ENCODE measurements at places on chromosomes 5 and 9. TPM values are rescaled to one million over a fixed set of nuclear protein-coding genes. Genes with fewer than 3 reads are reported as not detected.

DNA sequence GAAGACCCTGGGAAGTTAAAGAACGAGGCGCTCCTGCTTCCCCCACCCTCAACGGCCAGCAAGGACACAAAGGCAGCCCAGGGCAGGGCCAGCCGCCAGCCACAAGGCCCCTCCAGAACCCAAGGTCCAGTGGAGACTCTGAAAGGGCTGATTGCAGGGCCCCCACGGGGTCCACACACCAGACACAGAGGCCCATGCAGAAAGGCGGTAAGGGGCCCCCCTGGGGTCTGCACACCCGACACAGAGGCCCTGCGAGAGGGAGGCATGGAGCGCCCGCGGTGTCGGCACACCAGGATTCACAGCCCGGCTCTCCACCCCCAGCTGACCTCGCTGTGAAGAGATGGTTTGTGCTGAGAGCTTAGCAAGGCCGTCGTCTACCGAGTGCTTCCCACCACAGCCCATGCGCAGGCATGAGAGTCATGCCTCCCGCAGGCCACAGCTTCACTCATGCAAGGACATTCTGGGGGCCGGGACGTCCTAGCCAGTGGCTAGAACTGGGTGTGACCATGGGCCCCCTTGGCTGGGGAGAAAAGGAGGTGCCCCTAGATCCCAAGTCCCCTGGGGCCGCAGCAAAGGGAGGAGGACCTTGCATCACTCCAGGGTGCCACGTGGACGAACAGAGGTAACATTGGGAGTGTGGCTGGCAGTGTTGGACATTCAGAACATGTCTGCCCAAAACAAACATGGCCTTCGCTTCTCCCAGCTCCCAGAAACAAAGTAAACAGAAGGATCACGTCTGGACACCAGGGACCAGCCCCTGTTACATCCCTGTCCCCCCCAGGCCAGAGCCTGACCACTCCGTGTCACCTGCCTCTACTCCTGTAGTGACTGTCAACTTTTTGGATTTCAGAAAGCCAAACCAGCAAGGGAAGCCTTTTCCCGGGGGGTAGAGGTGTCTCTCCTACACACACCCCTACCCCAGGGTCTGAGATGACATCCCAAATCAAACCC lies 9.8 kb downstream of the BRD3 start:
- DNase-seq = no peak

Gene GPR151
- total RNA-seq = not detected

DNA sequence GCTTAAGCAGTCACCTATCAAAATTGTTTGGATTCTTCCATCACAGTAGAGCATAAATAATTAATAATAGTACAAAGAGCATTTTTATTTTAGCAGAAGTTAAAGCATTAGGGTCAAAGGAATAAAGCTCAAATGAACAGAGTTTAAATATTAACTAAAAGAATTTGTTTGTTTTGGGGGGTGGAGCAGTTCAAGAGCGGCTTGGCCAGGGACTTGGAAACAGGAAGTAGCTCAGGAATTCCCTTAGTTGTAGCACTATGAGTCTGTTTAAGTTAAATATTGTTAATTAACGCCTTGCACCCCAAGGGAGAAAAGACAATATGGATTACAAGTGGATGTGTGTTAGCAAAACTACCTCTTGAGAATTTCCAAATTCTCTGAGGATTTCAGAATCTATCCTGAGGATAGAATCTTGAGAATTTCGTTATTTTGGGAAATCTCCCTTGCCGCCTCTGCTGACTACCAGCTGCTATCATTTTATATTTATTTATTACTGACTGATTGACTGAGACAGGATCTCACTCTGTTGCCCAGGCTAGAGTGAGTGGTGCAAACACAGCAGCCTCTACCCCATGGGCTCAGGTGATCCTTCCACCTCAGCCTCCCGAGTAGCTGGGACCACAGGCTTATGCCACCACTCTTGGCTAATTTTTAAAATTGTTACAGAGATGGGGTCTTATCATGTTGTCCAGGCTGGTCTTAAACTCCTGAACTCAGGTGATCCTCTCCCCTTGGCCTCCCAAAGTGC lies 96.7 kb upstream of the CHD1 start:
- DNase-seq = no peak

Gene CCNG1
- total RNA-seq = 76.0 TPM

GRCh38 chr5:138651767-138652117 lies 76.5 kb upstream of the HSPA9 start:
- no peak for DNase-seq

Gene SLC27A6
- total RNA-seq = 0.61 TPM

DNA sequence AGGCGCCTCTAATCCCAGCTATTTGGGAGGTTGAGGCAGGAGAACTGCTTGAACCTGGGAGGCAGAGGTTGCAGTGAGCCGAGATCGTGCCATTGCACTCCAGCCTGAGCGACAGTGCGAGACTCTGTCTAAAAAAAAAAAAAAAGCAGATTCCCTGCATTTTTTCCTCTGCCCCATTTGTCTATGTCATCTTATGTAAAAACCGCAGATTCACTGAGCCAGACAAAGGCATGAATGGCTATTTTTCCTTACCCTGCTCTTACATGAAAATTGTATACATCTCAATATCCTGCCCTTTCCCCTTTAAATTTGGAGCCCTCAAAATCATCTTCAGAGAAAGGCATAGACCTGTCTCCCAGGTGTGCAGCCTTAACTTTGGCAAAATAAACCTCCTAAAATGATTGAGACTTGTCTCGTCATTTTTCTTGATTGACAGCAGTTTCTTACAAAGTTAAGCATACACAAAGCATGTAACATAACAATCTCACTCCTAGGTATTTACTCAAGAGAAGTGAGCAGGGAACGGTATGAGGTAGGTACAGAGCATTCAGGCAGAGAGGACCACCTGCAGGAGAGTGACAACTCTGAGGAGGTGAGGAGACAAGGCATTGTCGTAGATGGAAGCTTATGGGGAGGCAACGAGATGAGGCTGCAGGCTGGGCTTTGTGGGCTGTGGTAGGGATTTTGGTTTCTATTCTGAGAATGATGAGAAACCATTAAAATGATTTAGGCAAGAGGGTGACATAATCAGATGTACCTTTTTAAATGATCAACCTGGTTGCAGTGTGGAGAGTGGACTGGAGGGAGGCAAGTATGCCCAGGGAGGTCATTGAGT lies 65.7 kb upstream of the IL6ST start:
- DNase-seq = no peak

DNA sequence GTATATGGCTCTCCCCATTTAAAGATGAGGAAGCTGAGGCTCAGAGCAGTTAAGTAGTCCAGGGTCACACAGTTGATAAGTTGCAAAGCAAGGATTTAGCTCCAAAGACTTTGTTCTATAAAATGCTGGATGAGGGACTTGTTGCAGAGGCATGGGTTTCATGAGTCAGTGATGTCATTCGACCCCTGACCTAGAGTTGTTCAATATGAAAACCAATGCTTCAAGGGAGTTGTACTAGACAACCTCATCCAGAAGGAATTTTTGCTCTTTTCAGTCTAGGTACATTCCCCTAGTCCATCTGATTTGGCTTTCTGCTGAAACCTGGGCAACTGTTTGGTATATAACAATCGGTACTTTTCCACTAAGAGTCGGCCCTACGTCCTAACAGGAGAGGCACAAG lies 550.4 kb downstream of the EBF1 start:
- DNase-seq = no peak

Gene PALM2AKAP2
- total RNA-seq = 24.4 TPM

DNA sequence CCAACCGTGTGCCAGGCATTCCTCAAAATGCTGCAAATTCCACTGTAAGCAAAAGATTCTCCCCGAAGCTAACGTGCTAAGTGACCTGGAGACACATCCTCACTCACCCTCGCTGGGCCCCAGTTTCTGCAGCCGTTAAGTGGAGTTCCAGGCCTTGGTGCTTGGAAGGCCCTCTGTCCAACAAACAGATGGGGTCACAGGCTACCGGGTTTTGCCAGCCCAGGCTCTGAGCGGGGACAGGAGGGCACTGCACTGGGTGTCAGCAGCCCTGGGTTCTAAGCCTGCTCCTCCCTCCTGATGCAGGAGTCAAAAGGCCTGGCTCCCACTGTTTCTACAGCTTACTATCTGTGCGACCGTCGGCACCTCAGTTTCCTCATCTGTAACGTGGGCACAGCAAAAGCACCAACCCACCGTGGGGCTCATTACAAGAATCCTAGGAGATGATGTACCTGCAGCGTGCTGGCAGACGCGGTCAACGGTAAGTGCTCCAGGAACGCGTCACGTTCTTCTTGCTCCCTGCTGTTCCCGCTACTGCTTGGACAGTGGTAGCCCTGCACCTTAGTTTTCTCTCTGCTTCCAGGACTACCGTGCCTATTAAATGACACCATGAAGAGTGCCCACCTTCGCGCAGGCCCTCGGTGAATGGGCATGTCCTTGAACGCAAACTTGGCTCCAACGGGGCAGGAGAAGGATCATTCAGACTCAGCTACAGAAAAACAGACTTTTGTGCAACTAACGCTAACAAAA lies 84.8 kb downstream of the ADAMTS2 start:
- no peak for DNase-seq

- no peak for DNase-seq
Observed at GRCh38 chr9:88219601-88220000, 81.3 kb upstream of the SPATA31C2 start.

DNA sequence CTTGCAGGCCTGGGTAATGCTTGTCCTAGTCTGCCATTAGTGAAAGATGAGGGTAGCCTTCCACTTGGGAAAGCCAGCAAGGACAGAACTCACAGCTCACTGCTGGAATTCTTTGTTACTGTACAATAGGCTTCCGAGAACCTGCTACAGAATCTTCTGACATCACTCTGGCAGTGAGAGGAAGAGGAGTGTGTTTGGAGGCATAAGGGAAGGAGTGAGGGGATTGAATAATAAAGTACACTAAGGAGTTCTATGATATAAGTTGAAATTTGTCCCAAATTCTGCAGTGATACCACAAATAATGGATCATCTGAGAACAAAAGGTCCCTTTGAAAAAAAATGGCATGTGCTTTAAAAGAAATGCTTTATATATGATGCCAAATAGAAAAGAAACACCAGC lies at the start of gene SPATA9:
SPATA9 (minus strand) TSS at position 101 of the 400 bp plus-strand sequence. CDS start 137 bp downstream, outside the sequence.
- no peak for DNase-seq

DNA sequence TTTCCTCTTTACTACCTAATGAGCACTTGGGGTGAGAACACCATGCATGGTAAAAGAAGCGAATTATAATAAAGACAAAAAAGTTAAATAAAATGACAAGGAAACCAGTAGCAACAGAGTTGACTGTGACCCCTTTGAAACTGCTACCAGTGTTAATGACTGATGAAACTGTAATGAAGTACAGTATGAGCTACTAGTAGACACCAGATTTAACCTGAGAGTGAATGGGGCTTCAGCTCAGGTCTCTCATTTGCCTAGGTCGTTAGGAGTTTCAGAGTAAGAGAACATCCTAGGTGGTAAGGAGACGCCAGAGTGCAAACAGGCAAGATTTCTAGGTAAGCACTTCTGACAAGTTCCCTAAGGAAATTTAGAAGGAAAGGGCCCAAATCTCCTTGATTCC lies 346.4 kb downstream of the BNC2 start:
- DNase-seq = no peak

- DNase-seq = no peak
Observed at GRCh38 chr5:153632748-153633290, 142.3 kb downstream of the GRIA1 start.

Gene TTC39B
- total RNA-seq = 21.7 TPM

DNA sequence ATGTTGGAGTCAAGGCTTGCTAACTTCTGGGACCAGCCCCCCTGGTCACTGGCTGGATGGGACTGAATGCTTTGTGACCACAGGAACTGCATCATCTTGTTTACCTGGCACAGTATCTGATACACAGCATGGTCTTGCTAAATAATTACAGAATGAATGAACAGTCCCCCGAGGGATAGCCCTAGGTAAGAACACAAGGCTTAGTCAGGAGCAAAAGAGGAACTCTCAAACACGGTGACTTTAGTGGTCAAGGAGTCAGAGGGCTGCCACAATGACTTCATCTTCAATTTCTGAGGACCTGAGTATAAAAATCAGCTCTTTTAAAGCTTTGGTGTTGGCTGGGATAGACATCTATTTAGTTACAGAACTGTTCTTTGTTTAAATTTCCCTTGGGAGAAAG lies 15.1 kb upstream of the CXCL14 start:
- DNase-seq = no peak

Gene SLC6A3
- 4.3 TPM for total RNA-seq

DNA sequence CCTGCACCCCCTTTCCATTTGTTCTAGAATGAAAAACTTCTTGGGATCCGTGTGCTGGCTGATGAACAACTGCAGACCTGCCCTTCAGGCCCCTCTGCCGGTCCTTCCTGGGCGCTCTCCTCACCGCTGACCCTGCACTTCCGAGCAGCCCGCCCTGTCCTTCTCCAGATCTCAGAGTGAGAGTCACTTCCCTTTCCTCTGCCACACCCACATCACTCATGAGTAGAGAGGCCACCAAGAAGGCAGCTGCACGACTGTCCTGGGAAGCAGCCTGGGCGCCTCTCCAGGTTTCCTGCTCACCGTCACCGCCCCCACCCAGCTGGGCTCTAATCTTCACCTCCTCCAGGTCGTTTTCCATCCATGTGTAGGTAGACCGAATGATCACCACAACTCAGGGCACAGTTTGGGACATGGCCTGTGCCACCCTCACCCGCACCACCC lies 35.0 kb upstream of the NSMF start:
- DNase-seq = no peak

Gene MARVELD2
- total RNA-seq = 24.6 TPM

Gene CCL21
- 136 TPM for total RNA-seq

GRCh38 chr5:16612007-16612406 lies 4.8 kb downstream of the RETREG1 start:
- no peak for DNase-seq

DNA sequence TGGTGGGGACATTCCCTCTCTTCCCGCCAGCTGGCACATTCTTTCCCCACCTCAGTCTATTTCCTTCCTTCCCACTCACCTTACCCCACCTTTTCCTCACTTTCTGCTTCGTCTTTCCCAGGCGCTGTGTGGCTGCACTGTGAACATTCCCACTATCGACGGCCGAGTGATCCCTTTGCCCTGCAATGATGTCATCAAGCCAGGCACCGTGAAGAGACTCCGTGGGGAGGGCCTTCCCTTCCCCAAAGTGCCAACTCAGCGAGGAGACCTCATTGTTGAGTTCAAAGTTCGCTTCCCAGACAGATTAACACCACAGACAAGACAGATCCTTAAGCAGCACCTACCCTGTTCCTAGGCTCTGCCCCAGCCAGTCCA lies 7.3 kb downstream of the DNAJB5 start:
- no peak for DNase-seq

- DNase-seq = no peak
Observed at GRCh38 chr5:133063965-133064364, 12.2 kb downstream of the HSPA4 start.

Gene EXOSC2
- total RNA-seq = 17.5 TPM

Gene TRIP13
- 4.3 TPM for total RNA-seq

GRCh38 chr9:123263227-123263626 lies 5.2 kb downstream of the STRBP start:
- DNase-seq = no peak

- DNase-seq = no peak
Observed at GRCh38 chr5:150836703-150837102, 9.6 kb upstream of the IRGM start.

Gene KIF20A
- total RNA-seq = 1.6 TPM

DNA sequence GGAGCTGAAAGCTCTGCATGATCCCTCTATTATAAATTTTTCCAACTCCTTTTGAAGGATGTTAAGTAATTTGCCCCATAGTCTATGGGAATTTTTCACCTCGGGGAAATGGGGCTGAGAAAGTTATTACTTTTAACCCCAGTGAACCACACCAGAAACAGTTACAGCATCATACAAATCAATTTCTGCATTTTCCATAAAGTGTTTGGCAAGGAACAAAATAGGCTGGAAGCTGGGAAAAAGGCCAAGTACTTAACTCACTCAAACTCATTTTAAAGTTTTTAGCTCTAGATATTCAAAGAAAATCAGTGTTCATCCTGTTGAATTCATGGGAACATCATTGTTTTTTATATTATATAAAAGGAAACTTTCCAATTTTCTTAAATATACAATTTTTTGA lies 160.9 kb downstream of the SH3GL2 start:
- DNase-seq = no peak

GRCh38 chr5:75049456-75050351 lies 2.7 kb downstream of the GCNT4 start:
- DNase-seq = peak; percentile 50
